ENCODE measurements at places on chromosomes 16 and 17.
A peak's percentile ranks its signal among the peaks of the same experiment; 100 is the strongest.

DNA sequence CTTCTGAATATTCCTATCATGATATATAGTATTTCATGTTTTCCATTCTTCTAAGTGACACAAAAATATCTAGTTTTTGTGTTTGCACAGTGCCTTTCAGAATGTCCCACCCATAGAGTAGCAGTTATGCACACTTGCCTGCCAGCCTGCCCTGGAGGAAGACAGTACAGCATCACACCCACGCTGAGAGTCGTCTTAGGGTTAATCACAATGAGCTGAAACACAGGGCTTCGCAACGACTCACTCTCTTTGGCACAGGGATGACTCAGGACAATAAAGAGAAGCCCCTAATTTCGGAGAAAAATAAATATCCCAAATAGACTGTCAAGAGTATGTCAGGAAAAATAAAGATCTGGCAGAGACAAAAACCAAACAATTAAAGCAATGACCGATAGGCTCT, 11.6 kb upstream of the NDUFAB1 start:
- H3K27me3 ChIP-seq, result no peaks in the 10 kb centered on the region
- H3K27ac ChIP-seq, result no peak overlapping the region
- no peaks in the 10 kb centered on the region for H3K4me1 ChIP-seq
- H3K36me3 ChIP-seq, result peaks cover 23% of the 10 kb centered on the region
- no peak overlapping the region for H3K4me3 ChIP-seq

DNA sequence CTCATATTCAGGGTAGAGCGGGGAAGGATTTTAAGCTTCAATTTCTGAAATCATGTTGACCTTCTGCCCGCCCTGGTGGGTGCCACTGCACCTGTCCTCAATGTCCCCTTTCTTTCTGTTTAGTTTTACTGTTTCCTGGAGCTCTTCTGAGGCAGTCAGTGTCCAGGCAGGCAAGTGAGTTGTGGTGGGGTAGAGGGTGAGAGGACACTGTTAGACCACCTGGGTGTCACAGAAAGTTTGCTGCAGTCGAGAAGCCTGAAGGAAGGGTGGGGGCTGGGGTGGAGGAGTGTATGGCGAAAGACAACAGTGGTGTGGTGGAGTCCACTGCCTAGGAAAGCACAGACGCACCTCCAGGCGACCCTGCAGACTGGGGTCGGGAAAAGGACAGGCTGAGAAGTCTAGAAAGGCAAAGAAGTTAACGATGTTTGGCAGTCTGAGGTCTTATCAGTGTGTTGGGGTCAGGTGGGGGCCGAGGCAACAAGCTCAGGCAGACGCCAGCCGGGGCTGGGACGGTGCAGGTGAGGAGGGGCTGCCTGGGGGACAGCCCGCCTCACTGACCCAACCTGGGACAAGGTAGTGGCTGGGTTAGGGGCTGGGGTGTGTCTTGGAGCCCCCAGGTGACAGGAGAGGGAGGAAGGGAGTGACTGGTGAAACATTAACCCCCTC, 23.3 kb upstream of the HOXB13 start:
- peaks cover 10% of the 10 kb centered on the region for H3K4me1 ChIP-seq
- no peak overlapping the region for H3K4me3 ChIP-seq
- peaks cover 77% of the 10 kb centered on the region for H3K27me3 ChIP-seq
- H3K27ac ChIP-seq, result no peak overlapping the region

- no peak overlapping the region for H3K4me3 ChIP-seq
- no peaks in the 10 kb centered on the region for H3K27me3 ChIP-seq
- no peak overlapping the region for H3K27ac ChIP-seq
- H3K4me1 ChIP-seq, result peaks cover 18% of the 10 kb centered on the region
- H3K36me3 ChIP-seq, result peaks cover 21% of the 10 kb centered on the region
- DNase-seq, result no peak
Observed at GRCh38 chr17:2449486-2449885, 48.6 kb upstream of the MNT start.

DNA sequence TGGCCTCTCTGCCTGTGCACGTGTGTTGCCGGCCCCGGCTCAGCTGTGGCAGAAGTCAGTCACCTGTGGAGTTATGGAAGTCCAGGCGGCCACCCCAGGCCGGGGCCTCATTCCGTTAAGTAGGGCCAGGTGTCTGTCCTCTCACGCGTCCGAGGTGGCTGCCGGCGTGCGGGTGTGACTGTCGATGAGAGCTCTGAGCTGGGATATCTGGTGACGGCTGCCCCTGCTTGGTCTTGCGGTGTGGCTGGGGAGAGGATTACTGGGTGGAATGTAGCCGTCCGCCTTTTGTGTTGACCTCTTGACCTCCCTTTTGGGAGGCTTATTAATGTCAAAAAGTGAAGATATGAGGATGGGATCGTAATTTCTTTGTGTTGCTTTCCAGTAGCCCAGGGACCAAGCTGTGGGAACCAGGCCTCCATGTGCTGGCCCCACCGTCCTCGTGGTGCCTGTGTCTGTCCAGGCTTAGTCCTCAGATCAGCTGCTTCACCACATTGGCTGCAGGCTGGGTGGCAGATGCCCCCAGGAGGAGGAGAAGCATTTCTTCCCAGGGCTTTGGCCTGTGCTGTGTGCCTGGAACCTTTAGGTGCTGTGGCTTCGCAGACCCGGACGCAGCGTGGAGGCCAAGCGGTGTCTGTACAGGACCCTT, 23.0 kb upstream of the ZNF750 start:
- peak overlapping the region; percentile 91 for H3K27ac ChIP-seq
- H3K27me3 ChIP-seq, result no peaks in the 10 kb centered on the region
- H3K4me1 ChIP-seq, result peaks cover 77% of the 10 kb centered on the region
- DNase-seq, result no peak

DNA sequence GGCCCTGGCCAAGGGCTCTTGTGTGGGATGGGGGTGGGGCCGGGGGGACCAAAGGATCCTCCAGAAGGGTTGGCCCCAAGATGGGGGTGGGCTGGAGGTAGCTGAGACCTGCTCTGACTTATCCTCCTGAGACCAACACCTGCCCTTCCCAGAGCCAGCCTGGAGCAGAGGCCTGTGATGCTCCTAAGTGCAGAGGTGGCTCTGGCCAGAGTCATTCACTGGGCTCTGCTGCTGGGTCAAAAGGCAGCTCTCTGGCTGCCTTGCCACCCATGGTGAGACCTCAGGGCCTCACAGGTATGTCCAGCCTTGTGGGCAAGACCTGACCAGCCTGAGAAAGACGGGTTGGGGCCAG, 393 bp downstream of the SERPINF2 start:
- H3K4me1 ChIP-seq, result no peaks in the 10 kb centered on the region
- H3K36me3 ChIP-seq, result no peaks in the 10 kb centered on the region
- no peaks in the 10 kb centered on the region for H3K27me3 ChIP-seq
- no peak overlapping the region for H3K4me3 ChIP-seq
- H3K27ac ChIP-seq, result no peak overlapping the region

DNA sequence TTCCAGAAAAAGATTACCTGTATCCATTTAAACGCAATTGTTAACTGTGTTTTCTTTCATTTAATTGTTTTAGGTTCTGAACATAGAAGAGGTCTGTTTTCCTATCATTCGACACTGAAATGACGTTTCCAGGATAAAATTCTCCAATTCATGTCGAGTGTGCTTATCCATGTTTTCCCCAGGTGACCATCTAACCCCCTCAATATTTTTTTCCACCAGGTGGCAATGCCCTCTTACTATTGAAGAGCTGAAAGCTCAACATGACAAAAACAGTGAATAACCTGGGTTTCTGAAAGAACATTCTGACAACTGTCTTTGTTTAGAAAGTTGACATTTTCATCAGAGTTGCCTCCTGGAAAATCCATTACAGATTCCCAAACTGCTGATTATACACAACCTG, 948.7 kb downstream of the KCNJ2 start:
- no peaks in the 10 kb centered on the region for H3K36me3 ChIP-seq
- no peaks in the 10 kb centered on the region for H3K27me3 ChIP-seq
- no peak overlapping the region for H3K27ac ChIP-seq
- DNase-seq, result no peak
- H3K4me1 ChIP-seq, result no peaks in the 10 kb centered on the region
